ENCODE measurements at places on chromosomes 2 and 18. TPM values are rescaled to one million over a fixed set of nuclear protein-coding genes. Genes with fewer than 3 reads are reported as not detected.

NR4A2 gene
- 61.6 TPM for total RNA-seq

CACNB4 gene
- total RNA-seq, result 0.41 TPM

ATL2 gene
- 52.8 TPM for total RNA-seq

GALM gene
- total RNA-seq, result 40.6 TPM

CRYBA2 gene
- not detected for total RNA-seq

TRIM43 gene
- not detected for total RNA-seq

NAT8 gene
- total RNA-seq, result not detected

SERPINB11 gene
- not detected for total RNA-seq

REG1B gene
- not detected for total RNA-seq

SLC38A11 gene
- total RNA-seq, result not detected

ZNF397 gene
- 18.9 TPM for total RNA-seq

IL1A gene
- 0.69 TPM for total RNA-seq

PTPN18 gene
- 35.4 TPM for total RNA-seq

RNF152 gene
- 0.18 TPM for total RNA-seq

CROCC2 gene
- total RNA-seq, result not detected

All from activated CD8-positive, alpha-beta T cell treated with anti-CD3 and anti-CD28 coated beads for 36 hours (primary cell).